ENCODE measurements at places on chromosomes 7 and 10.

GRCh38 chr7:131803816-131804215 is 247.4 kb upstream of the PODXL start:
- no peak for DNase-seq

GRCh38 chr7:136275794-136276193 is 298.6 kb upstream of the MTPN start:
- no peak for DNase-seq

DNA sequence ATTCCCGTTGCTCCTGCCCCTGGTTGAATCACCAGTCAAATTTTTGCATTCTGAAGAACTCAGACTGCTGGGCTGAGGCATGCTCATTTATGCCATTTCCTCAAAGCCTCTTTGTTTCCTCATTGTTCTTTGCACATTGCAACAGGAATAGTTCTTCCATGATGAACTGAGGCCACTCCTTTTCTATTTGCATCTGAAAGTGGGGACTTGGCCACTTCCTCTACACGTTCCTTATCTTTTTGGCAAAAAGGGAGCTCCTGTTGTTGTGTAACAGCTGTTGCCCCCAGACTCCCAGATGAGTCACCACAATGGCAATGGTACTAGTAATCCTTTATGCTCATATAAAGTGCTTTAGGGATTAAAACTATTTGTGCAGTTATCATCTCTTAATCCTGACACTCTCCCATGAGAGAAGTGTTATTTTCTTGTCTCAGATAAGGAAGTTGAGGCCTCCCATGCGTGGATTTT is 20.1 kb upstream of the ITPRID1 start:
- no peak for DNase-seq

- DNase-seq, result no peak
Measured at GRCh38 chr10:4254101-4254994, 469.3 kb upstream of the KLF6 start.

DNA sequence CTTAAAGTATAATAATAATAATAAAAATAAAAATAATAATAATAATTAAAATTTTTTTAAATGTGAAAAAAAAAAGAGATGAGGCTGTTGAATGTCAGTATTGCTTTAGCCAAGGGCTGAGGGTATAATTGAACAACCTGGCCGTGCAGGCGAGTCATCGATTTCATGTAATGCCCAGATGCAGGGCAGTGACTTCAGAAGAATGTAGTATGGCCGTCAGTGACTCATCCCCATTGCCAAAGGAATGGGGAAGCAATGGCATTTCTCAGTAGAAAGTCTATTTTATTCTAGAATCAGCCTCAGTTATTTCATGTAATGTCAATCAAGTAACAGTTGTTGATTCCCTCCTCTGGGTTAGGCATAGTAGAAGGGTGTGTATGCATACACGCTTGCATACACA is 516.4 kb downstream of the GLRX3 start:
- DNase-seq, result no peak

- no peak for DNase-seq
Measured at GRCh38 chr7:28700096-28700495, 258.0 kb downstream of the TRIL start.

- no peak for DNase-seq
Measured at GRCh38 chr7:155404976-155405375, 53.0 kb upstream of the EN2 start.

GRCh38 chr7:43697690-43698089 is 31.6 kb downstream of the COA1 start:
- no peak for DNase-seq

- no peak for DNase-seq
Measured at GRCh38 chr7:20122073-20122472, 95.1 kb downstream of the MACC1 start.

GRCh38 chr10:127345231-127345965 is 149.0 kb upstream of the INSYN2A start:
- DNase-seq, result no peak

- no peak for DNase-seq
Measured at GRCh38 chr7:128708824-128709223, 30.3 kb upstream of the CALU start.

GRCh38 chr10:121598263-121599249 is at the start of gene FGFR2:
Gene FGFR2 (minus strand): TSS chr10:121598444. CDS start chr10:121593817, 4,627 bp downstream.
- DNase-seq, result no peak

DNA sequence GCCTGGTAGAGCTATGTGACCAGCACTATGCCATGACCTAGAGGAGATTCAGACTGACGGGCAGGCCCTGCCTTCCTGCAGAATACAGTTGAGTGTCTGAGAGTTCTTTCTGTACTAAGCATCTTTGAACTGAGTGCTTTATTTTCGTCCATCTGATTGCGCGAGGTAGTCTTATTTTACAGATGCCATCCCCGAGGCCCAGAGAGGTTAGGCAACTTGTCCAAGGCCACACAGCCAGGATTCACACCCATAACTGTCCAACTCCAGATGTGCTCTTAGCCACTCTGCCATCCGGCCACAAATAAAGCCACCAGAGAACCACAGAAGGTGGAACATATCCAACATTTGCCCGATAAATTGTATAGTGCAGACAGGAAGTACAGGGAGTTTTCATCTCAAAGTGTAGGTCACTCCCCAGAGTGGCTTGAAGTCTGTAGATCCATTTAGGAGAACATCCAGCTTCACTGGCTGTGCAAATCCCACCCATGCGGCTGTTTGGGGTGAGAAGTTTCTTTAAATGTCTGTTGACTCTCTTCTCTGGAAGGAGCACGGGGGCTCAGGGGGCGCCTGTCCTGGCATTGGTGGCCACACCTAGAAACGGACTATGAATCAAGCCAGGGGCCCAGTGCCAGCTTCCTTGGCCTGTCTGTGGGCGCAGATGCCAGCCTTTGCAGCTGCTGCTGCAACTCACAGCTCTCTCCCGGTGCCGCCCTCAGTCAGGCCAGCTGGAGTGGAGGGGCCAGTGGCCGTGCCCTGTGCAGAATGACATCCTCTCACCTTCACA is 11.1 kb downstream of the CHST3 start:
- no peak for DNase-seq

GRCh38 chr10:74177140-74177677 is 26.2 kb downstream of the ADK start:
- no peak for DNase-seq

DNA sequence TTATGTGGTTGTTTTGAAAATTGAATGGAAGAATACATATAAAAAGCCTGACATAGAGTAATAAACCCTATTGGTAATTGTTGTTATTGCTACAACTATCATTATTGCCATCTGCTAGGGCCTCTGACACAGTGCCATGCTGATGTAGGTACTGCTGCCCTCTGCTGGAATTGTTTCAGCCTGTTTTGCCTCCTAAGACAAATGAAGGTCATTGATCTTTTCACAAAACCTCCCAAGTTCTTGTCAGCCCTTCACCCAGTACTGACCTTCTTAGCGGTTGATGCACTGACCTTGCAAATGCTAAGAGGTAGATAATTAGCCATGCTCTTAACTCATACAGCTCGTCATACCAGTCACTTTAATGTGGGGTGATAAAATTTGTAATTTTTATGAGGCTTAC is 975.2 kb downstream of the SORCS1 start:
- DNase-seq, result no peak

DNA sequence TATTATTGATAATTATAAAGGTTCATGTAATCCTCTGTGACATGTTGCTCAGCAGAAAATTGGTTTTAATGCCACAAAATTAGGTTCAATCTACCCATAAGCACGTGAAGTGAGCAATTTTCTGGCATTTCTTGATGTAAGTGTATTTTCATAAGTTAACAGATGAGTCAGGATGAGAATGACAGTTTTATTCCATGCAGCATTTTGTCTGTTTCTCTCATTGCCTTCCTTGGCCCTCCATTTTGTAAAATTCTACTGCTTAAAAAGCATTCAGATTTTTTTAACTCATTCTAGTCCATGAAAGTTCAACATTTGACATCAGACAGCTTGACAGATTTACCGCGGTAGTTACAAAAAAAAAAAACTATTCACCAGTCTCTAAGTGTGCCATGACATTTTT is 4.0 kb upstream of the GFRA1 start:
- no peak for DNase-seq

GRCh38 chr7:73920406-73921134 is 59.6 kb downstream of the TMEM270 start:
- no peak for DNase-seq
